Fibroblast of skin of right biceps (primary cell): ENCODE measurements at places on chromosomes 1 and 21.

DNA sequence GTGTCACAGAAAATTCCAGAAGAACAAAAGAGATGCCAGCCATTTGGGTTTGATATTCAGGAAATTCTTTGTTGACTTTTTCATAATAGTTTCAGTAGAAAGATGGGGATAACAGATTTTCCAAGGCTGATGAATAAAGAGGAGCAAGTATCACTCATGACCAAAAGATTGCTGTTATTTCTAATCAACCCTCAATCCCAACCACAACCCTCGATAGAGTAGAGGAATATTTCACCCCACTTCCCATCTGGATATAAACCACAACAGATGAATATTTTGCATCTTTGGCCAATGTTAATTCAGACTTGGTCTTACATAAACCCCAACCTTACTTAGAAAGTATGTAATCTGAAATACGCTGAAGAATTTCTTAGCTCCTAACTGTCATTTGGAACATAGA, 232.4 kb downstream of the SEC16B start:
- no peak for DNase-seq

DNA sequence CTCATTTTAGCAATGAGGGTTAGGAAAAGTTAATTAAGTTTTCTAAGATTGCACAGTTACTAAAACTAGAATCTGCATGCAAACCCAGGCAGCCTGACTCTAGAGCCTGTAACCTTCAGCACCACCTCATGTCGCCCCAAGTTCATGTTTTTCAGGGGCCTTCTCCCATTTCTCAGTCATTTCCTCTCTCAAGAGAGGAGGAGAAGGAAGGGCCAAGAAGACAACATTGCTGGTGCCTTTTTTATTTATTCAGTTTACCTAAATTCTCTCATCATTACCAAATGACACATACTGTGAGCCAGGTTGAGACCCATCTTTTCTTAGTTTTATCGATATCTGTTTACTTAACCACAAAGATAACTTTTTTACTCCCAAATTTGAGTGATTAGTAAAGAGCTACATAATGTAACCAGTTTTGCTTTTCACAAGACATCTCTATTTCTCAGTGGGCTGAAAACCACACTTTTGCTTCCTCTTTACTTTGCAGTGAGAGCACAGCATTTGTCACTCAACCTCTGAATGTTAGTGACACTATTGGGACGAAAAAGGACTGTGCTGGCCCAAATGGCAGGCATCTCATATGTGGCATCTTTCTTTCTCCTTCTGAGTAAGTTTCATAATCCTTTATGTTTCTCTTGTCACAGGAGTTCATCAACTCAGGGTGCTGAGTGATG, at the start of gene CD101:
Gene CD101, plus strand, starts transcription at position 507 of the 674 bp plus-strand sequence. Its CDS starts 58 bp downstream, at position 565.
- DNase-seq, result no peak

- DNase-seq, result peak; percentile 3
Measured at GRCh38 chr1:3695326-3696217, 43.3 kb downstream of the TP73 start.

GRCh38 chr1:193402977-193403376, 216.6 kb upstream of the B3GALT2 start:
- no peak for DNase-seq

GRCh38 chr1:116769994-116770393, 15.8 kb downstream of the CD2 start:
- DNase-seq, result no peak

GRCh38 chr1:211066781-211067384, 67.1 kb downstream of the KCNH1 start:
- DNase-seq, result no peak

DNA sequence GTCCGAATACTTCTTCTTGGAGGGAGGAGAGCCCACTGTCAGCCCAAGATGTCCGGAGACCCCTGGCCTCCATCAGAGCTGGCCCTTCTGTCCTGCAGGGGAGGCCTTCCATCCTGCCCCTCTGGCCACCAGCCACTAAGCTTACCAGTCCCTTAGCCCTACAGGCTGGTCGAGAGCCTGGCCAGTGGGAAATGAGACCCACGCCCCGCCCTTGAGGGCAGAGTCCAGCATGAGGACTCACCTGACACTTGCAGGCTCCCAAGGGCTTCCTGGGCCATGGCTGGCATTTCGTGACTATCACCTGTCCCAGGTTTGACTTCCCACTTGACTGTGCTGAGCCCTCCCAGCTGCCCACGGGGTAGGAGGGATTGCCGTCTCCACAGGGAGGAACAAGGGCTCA, 361.8 kb upstream of the VAMP3 start:
- DNase-seq, result no peak

GRCh38 chr1:247434005-247434404, 18.0 kb downstream of the NLRP3 start:
- no peak for DNase-seq

GRCh38 chr1:208509072-208509471, 264.9 kb upstream of the PLXNA2 start:
- no peak for DNase-seq

- DNase-seq, result peak; percentile 33
Measured at GRCh38 chr1:217026531-217026930, 303.3 kb upstream of the ESRRG start.

- no peak for DNase-seq
Measured at GRCh38 chr1:204042516-204042915, 30.4 kb upstream of the SOX13 start.

DNA sequence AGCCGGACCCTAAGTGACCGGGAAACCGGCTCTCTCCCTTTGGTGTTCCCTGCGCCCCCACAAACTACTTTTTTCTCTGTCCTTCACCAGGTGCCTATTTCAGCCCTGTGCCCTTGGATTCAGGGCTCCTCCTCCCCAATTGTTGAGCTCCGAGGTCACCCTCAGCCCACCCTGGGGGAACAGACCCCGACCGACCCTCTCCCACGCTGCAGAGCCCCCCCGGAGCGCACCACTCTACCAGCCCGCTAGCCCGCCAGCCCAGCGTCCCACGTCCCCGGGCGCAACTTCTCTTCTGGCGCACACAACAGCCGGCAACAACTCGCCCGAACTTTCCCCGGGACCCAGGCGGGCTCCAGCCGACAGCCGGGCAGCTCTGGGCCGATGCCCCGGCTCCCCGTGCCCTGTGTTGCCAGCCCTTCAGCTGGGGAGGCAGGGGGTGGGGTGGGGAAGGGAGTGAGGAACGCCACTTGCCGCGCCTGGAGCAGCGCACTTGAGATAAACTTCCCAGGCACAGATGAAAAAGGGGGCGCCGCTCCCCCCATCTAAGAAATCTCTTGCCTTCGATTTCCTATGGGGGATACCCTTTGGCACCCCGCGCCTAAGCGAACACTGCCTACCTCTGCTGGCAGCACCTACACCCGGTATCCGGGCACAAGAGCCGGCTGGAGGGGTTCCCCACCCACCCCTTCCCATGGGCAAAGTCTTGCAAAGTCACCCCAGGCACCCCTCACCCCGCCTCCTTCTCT, 997 bp downstream of the CASZ1 start:
- DNase-seq, result no peak

GRCh38 chr1:205988585-205988995, 14.6 kb downstream of the RAB7B start:
- no peak for DNase-seq

DNA sequence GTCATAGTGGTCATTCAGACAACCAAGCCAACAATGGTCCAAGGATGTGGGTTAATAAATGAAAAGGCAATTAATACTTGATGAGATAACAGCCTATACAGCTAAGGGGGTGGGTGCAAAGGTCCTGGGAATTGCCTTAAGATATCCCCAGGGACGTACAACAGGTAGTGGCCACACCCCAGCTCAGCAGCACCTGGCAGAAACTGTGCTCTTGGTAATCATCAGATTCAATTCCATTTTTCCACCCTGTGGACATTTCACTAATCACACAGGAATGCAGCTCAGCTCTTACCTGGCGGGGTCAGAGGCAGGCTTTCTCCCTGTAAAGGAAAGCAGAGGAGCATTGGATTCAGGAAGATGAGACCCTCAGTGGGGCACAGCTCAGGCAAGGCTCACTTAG, 32.9 kb downstream of the FCRL5 start:
- DNase-seq, result no peak

- peak; percentile 13 for DNase-seq
Measured at GRCh38 chr1:6898974-6899539, 113.8 kb downstream of the CAMTA1 start.

DNA sequence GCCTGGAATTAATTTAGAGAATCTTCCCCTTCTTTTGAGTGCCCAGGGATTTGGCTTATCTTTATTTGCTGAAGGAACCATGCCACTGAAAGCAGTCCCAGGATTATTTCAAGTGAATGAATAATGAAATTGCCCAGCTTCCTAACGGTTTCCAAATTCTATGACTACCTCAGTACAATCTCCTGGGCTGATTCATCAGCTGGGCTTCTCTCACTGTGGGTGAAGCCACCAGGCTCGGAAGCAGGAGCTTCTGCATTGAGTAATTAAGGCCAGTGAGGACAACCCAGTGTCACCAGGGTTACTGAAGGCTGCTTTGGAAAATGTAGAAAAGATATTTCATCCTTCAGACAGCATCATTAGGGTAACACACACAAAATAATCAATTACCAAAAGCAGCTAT, 169.8 kb downstream of the DAB1 start:
- DNase-seq, result peak; percentile 79

DNA sequence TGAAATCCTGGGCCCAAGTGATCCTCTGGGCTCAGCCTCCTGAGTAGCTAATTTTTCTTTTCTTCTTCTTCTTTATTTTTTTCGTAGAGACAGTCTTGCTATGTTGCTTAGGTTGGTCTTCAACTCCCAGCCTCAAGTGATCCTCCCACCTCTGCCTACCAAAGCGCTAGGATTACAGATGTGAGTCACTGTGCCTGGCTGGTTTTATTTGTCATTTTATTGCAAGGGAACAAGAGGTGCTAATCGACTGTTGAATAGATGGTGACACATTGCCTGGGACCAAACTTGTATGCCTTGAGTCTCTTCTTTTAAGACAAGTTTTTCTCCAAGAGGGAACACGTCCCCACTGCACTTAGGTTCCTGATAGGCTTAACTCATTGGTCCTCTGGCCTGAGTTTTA, 20.0 kb upstream of the KLHDC8A start:
- DNase-seq, result peak; percentile 28

DNA sequence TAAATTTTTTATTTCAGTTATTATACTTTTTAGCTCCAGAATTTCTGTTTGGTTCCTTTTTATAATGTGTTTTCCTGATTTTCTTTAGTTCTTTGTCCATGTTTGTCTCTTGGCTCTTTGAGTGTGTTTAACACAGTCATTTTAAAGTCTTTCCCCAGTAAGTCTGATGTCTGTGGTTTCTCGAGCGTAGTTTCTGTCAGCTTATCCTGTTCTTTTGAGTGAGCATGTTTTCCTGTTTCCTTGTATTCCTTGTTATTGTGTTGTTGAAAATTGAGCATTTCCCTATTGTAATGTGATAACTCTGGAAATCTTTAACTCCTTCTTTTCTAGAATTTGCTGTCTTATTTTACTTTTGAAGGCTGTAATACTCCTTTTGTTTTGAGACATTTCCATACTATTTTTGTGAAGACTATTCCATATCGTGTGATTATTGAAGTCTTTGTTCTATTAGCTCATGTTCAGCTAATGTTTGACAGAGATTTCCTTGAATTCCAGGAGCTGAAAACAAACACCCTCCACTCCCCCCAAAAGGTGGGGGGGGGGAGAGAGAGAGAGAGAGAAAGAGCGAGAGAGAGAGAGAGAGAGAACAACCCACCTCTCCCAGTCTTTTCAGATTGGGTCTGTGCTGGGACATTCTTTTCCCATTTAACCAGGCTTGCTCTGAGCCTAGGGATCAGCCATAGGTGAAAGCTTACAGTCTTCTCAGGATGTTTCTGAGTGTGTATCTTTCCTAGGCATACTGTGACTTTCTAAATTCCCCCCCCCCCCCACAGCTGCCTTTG, 38.3 kb downstream of the SDCCAG8 start:
- DNase-seq, result no peak

- DNase-seq, result no peak
Measured at GRCh38 chr1:183602510-183602909, 12.3 kb upstream of the NCF2 start.

GRCh38 chr21:18477043-18477442, 73.5 kb upstream of the TMPRSS15 start:
- peak; percentile 17 for DNase-seq

- no peak for DNase-seq
Measured at GRCh38 chr1:10440305-10440704, 9.5 kb upstream of the CORT start.

DNA sequence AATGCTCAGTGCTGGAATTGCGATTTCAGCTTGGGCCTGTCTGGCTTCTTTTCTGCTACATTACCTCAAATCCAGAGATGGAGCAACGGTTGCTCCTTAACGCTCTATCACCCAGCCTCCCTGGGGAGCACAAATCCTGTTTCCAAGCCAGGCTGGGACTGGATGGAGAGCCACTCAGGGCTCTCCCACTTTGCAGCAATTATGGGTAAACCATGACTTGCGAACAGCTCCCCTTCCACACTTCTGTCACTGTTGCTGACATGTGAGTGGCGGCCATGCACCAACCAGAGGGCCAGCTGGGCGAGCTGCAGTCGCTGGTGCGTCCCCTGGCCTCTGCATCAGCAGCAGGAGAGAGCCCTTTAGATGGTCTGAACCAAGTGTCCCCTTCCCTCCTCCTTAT, 65.1 kb upstream of the RAB4A start:
- no peak for DNase-seq

DNA sequence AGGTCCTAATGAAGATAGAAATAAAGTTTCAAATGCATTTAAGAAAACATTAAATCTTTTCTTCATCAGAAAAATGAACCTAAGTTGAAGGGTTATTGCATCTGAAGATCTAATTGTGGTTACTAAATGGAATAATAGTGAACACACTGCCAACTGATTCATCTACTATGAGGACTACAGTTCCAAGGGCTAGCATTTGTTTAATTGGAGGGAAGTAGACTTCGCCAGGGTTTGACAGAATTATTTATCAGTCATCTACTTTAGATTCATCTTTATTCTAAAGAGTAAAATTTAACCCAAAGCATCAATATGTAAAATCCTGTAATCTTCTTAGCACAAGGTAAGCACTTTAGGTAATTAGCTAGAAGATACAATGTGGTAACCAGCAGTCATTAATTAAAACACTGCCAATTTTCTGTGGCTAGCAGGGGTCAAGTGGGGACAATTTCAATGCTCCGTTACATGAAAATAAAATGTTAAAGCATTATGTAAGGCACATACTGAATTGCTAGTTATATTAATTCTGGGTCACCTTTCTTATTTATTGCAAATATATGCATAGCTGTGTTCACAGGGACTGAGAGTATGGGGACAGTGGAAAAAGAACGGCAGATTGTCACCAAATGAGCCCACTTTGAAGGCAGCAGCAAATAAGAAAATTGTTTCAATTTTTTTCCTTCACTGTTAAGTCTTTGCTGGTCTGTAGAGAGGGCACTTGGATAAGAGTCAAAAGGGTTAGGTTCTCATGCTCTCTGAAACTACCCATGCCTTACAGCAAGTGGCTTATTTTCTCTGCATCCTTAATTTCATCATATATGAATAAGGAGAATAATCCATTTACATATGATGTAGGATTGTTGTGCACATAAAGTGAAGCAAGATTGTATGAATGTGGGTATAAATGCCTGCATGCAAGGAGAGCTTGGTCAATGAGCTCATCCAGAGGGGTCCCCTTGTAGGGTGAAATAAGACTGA, 416.0 kb downstream of the PCP4 start:
- no peak for DNase-seq

- DNase-seq, result no peak
Measured at GRCh38 chr1:229875086-229875485, 192.0 kb upstream of the GALNT2 start.

GRCh38 chr1:93556291-93556690, 108.4 kb downstream of the FNBP1L start:
- DNase-seq, result no peak

GRCh38 chr1:240210026-240210425, 118.3 kb downstream of the FMN2 start:
- peak; percentile 72 for DNase-seq

GRCh38 chr1:7334475-7335035, 436.5 kb upstream of the VAMP3 start:
- peak; percentile 58 for DNase-seq

GRCh38 chr1:23013657-23014056, 2.0 kb downstream of the TEX46 start:
- DNase-seq, result no peak
